ENCODE measurements at places on chromosomes 2 and 18.

GRCh38 chr2:12552092-12552491, 164.6 kb upstream of the TRIB2 start:
- no peak for DNase-seq

DNA sequence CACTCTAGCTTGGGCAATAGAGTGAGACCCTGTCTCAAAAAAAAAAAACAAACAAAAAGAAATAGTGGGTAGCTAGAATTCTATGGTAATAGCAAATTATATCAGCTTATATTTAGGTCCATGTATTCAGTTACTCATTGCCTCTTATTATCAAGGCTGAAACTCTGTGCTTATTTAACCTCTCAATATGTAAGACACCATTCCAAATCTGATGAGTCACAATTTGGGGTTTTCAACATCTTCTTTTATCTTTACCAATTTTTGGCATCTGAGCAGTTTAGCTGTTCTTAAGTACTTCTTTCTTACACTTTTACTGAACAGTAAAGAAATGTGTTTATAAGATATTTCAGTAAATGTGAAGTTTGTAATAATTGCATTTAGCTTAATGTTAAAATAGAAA, 69.3 kb downstream of the TTC27 start:
- DNase-seq = no peak

DNA sequence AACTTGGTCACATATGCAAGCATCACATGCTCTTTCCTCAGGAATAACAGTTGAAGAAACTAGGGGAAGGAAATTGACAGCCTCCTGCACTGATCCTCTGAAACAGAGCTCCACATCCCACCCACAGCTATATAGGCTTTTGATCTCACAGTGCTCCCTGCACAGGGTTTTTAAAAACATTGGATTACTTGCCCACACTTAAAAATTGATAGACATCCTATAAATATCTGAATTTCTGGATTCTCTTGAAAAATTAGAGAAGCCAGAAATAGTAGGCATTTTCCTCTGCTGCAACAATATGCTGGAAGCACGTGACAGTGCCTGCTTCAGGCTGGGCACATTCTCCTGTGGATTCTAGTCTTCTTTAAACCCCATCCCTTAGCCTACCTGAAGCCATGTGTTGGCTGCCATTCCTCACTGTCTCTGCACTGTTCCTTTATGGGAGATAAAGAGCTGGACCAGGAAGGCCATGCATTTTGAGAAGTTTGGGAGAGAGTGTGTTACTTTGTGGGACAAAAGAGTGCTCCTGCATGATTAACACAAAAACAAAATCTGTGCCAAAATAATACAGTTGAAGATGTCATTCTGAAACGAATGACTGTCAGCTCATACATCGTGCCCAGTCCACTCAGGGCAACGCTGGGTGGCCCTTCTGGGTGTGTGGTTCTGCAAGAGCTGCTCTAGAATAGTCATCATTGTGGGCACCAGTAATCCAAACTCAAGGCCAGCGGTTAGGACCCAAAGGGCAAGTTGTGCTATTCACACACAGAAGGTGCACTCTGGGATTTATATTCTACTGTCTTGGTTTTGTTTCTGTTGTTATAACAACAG, 59.8 kb downstream of the GYPC start:
- DNase-seq = no peak

- no peak for DNase-seq
Measured at GRCh38 chr2:6008726-6009125, 316.5 kb downstream of the SOX11 start.
